ENCODE measurements at places on chromosomes 16 and 17. TPM values are rescaled to one million over a fixed set of nuclear protein-coding genes. Genes with fewer than 3 reads are reported as not detected.

Gene KRT20
- not detected for polyA plus RNA-seq

Gene ABCA9
- polyA plus RNA-seq, result 0.03 TPM

Gene PLEKHG4
- polyA plus RNA-seq, result 16.6 TPM

Gene SLC5A2
- polyA plus RNA-seq, result 0.41 TPM

Gene UTS2R
- not detected for polyA plus RNA-seq

Gene HEXD
- polyA plus RNA-seq, result 15.9 TPM

Gene CORO1A
- 4.1 TPM for polyA plus RNA-seq

Gene RUNDC3A
- polyA plus RNA-seq, result 0.48 TPM

Gene KIF22
- 73.7 TPM for polyA plus RNA-seq

Gene PHOSPHO1
- polyA plus RNA-seq, result 1.1 TPM

Gene OR2C1
- polyA plus RNA-seq, result not detected

Gene CHP2
- not detected for polyA plus RNA-seq

Gene ADAP2
- 3.7 TPM for polyA plus RNA-seq

Gene ATP2A1
- 1.5 TPM for polyA plus RNA-seq

Gene CCDC200
- polyA plus RNA-seq, result not detected
